GM23338 (cell line): ENCODE measurements at places on chromosomes 4 and X.

GRCh38 chr4:180828455-180829018 is 1414.7 kb upstream of the TENM3 start:
- DNase-seq = peak; percentile 67

GRCh38 chr4:21952549-21952948 is 4.0 kb upstream of the KCNIP4 start:
- DNase-seq = no peak

GRCh38 chr4:56799824-56800756 is 21.4 kb downstream of the SPINK2 start:
- peak; percentile 91 for DNase-seq

- DNase-seq = no peak
Measured at GRCh38 chr4:178037459-178038214, 595.4 kb upstream of the AGA start.

GRCh38 chrX:134747006-134747405 is 88.7 kb upstream of the PLAC1 start:
- DNase-seq = no peak

DNA sequence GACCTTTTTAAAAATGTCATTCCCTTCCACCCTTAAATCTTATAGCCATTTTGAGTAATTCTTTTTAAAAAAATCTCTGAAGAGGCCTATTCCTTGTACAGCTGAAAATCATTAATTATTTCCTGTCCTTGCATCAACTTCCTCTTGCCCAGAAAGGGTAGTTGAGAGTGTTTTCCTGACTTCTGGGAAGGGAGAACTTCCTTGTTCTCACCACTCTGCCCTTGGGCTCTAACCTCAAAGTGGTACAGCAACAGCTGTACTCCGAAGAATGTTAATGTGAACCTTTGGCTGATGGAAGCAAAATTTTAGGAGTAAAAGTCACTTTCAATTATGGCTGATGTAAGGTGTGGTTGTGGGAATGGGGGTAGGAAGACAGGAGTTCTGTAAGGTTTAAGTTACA is 15.1 kb upstream of the FABP2 start:
- DNase-seq = no peak

DNA sequence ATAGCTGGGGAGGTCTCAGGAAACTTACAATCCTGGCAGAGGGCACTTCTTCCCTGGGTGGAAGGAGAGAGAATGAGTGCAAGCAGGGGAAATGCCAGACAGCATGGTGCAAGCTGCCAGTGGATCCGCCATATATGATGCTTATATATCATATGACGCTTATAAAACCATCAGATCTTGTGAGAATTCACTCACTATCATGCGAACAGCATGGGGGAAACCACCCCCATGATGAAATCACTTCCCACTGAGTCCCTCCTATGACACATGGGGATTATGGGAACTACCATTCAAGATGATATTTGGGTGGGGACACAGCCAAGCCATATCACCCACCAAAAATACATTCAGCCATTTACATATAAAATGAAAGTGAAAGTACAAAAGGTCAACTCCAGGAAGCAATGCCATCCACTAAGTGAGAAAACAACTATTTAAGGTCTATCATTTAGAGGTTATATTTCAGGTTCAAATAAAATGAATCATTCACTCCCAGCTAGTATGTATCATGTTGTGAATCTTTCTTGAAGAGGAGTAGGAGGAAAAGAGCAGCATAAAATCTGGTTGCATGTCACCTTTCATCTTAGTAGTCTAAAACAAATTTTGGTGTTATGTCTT is 20.3 kb upstream of the DYNLT3 start:
- no peak for DNase-seq

- no peak for DNase-seq
Measured at GRCh38 chrX:133849676-133850075, 135.7 kb downstream of the GPC3 start.

DNA sequence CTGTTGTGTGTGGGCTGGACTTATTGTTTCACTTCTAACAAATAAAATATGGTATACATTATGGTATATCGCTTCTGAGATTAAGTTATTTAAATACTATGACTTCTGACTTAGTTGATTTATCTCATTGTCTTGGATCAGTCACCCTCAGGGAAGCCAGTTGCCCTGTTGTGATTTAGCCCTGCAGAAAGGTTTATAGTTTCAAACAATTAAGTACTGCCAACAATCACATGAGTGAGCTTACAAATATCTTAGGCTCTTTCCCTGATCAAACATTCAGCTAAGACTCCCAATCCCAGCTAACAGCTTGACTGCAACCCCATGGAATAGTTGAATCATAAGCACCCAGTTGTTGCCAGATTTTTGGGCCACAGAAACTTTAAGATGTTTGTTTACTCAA is 85.4 kb downstream of the MAGEC1 start:
- DNase-seq = no peak

- no peak for DNase-seq
Measured at GRCh38 chrX:1450361-1451161, 2.1 kb downstream of the ASMTL start.

GRCh38 chr4:167218022-167218608 is 16.2 kb downstream of the SPOCK3 start:
- no peak for DNase-seq

- DNase-seq = no peak
Measured at GRCh38 chr4:41590591-41590990, 52.6 kb downstream of the LIMCH1 start.

DNA sequence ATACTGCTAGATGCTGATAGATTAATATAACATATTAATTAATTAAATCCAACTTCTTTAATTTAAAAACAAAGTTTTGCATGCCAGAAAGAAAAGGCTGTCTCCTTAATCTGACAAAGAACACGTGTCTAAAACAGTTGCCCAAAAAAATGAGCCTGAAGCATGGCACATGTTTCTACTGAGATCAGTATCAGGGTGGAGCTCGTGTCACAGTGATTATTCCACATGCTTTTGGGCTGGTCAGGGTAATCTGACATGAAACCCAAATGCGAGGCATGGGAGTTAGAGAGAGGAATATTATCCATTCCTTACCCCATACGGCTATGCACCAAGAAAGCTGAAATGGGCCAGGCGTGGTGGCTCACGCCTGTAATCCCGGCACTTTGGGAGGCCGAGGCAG is 79.4 kb upstream of the ADRA2C start:
- no peak for DNase-seq

GRCh38 chr4:168744021-168744420 is 247.2 kb downstream of the PALLD start:
- DNase-seq = no peak

DNA sequence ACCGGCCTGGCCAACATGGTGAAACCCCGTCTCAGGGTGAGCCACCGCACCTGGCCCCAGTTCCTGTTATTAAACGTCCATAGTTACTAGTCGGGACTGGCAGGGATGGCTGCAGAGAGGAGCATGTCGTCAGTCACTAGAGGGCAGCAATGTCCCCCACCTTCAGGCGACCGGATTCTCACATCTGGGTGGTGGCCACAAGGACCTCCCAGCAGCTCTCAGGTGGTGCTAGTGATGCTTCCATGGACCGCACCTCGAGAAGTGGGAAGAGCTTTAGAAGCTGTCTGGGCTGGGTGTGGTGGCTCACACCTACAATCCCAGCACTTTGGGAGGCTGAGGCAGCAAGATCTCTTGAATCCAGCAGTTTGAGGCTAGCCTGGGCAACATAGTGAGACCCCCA is 13.3 kb upstream of the IL3RA start:
- peak; percentile 85 for DNase-seq

- peak; percentile 44 for DNase-seq
Measured at GRCh38 chr4:5940470-5941203, 47.8 kb upstream of the CRMP1 start.

GRCh38 chr4:150211016-150211415 is 132.8 kb downstream of the DCLK2 start:
- DNase-seq = no peak

DNA sequence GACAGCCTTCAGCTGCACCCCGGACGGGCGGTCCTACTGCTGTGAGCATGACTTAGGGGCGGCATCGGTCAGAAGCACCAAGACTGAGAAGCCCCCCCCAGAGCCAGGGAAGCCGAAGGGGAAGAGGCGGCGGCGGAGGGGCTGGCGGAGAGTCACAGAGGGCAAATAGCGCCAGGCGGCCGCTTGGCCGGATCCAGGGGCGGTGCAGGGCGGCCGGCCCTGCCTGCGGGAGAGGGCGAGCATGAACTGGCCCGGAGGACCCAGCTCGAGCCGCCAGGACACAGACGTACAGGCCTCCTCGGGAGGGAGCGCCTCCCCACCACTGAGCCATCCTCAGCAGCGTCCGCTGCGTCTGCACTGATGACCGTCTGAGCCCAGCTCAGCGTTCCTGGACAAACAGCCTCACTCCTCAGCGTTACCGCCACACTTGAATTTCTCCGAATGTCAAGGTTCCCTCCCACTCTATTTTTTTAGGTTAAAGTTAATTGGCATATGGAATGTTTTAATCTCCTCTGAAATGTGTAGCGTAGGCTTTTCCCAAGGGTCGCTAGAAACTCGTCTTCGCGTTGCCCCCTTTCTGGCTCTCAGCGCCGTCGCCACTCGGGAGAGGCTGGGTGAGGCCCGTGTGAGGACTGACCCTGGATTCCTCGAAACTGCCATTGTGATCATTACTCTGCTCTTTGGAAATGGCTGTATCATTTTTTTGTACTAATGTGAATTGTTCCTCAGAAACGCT is 29.9 kb downstream of the NELFA start:
- no peak for DNase-seq

GRCh38 chr4:47639531-47639930 is 154.5 kb downstream of the ATP10D start:
- DNase-seq = no peak

- no peak for DNase-seq
Measured at GRCh38 chr4:2461246-2461960, 7.5 kb upstream of the RNF4 start.

GRCh38 chrX:152642931-152643564 is 5.4 kb downstream of the GABRQ start:
- DNase-seq = no peak

DNA sequence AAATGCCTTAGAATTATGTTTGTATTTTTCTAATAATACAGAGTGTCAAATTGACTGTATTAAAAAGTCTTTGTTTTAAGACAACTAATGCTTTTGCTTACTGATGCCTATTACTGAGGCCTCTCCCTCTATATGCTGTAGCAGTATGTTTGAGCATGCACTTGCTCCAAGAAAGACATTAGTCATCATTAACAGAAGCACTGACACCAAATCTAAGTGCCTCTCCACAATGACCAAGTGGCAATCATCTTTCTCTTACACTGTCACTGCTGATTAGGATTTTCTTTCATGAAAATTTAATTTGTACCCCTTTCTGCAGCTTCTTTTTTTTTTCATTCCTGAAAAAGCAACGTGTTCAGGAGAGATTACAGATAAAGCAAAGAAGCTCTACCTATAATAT is 11.1 kb upstream of the MAB21L2 start:
- DNase-seq = no peak

- DNase-seq = peak; percentile 35
Measured at GRCh38 chr4:145014365-145014764, 83.6 kb downstream of the ANAPC10 start.

DNA sequence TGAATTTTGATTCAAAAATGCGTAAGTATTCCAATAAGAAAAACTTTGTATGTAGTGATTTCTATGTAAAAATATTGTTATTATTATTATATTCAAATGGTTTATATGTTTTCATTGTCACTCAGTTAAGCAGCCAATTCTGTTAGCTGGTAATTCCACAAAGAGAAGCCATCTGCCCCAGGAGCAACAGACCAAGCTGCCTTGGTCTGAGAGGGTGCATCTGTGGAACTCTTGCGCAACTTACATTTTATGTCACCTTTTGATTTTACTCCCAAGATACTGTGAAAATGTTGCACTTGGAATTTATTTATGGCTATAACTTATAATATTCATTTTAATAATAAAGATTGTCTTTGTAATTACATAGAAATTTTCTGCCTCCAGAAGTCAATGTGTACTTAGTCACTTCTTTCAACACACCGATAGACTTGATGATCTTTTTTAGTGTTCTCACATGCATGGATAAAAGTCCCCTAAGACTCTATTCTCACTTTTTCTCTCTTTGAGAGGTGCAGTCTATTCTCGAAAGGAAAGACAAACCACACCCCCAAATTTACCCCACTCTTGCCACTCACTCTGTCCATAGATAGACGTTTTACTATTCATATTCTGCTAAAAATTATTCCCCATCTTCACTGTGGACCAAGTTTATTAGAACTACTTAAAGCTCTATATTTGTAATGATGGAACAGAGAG is 30.6 kb downstream of the GPR174 start:
- no peak for DNase-seq

- no peak for DNase-seq
Measured at GRCh38 chr4:41683326-41683725, 65.2 kb downstream of the PHOX2B start.

DNA sequence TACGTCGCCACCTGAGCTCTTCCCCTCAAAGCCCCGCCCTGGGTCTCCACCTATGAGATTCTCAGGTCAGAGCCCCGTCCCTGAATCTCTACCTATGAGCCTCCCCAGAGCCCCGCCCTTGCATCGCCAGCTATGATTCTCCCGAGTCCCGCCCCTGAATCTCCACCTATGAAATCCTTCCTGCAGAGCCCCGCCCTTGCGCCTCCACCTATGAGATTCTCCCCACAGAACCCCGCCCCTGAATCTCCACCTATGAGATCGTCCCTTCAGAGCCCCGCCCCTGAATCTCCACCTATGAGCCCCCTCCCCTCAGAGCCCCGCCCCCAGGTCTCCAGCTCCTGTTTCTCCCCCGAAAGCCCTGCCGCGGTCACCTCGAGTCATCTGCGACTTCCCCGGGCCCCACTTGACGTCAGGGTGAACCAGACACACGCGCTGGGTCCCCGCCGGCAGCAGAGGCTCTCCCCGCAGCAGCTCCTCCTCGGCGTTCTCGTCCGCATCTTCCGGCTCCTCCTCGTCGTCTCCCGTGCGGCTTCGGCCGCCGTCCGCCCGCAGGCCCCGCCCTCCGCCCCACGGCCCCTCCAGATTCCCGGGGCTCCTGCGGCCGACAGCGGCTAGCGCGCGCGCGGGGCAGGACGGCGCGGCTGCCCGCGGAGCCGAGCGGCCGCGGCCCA is 393 bp downstream of the GTPBP6 start:
- DNase-seq = peak; percentile 100

DNA sequence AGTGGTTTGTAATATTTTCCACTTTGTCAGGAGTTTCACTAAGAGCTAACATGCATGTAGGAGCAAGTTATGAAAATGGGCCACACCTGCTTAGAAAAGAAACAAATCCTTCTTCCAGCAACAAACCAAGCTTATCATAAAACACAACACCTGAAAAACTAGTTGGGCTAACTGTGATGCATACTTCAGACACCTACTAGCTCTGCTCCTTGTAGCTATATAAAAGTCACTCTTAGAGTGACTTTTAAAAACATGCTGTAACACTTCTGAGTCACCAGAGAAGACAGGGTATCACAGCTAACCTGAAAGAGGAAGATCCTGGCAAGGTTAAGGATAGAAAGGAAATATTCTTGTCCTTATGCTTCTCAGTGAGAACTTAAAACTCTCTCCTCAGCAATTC is 3.6 kb upstream of the SLAIN2 start:
- DNase-seq = no peak

DNA sequence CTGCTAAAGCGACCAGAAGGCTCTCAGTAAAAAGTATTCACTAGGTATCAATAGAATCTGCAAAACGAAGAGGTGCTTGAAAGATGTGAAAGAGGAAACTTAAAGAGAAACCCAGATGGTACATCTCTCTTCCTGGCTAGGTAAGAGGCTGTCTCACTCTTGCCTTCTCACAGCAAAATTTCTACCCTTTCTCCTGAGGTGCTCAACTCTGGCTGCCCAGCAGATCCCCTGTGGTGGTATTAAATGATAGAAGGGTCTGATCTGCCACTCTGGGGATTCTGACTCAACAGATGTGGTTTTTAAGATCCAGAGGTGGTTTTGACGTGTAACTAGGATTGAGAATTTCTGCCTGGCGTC is 14.9 kb upstream of the TSPAN5 start:
- DNase-seq = no peak

GRCh38 chr4:48308901-48309300 is 32.4 kb upstream of the SLAIN2 start:
- no peak for DNase-seq
